Pancreas (tissue), 10 donors: ENCODE measurements at places on chromosomes 6 and 20. TPM values are rescaled to one million over a fixed set of nuclear protein-coding genes. Genes with fewer than 3 reads are reported as not detected.

EDN1 gene
- 4.1 TPM for total RNA-seq

DNA sequence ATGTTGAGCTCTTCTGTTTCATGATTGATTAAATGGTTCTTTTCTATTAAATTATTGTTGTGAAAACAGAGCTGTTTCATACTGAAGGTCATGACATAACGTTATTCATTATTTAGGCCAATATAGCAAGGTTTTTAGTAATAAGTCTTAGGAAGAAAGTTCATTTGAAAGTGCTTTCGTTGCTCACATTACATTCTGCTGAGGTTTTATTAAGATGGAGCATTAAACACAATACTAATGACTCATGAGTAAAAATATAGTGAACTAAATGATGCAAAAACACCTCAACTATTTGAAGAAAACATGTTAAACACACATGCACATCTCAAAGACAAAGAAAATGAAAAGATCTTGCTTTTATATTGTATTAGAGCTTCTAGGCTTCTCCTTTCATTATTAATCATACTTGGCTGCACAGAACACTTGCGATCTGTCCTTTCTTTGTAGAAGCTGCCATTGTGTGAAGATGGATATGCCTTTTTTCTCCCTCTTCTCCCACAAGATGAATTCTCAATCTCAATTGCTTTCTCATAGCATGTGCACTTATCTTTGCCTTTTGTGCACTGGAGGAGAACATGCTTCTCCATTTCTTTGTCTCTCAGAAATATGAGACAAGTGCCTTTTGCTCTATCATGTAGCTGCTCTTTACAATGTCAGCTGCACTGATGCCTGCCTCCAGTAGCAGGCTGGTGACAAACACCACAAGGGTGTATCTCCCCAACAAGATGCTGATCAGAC is 312.4 kb downstream of the PHF3 start:
- DNase-seq: no peak
- no peak overlapping the region for H3K4me3 ChIP-seq
- H3K4me1 ChIP-seq: no peaks in the 10 kb centered on the region
- no peaks in the 10 kb centered on the region for H3K36me3 ChIP-seq
- no peak overlapping the region for H3K27ac ChIP-seq
- H3K27me3 ChIP-seq: no peaks in the 10 kb centered on the region

- H3K4me1 ChIP-seq: no peaks in the 10 kb centered on the region
- H3K36me3 ChIP-seq: peaks cover 8% of the 10 kb centered on the region
- no peak for DNase-seq
- H3K4me3 ChIP-seq: no peak overlapping the region
- H3K27ac ChIP-seq: no peak overlapping the region
Measured at GRCh38 chr20:21390768-21391167, 6.6 kb downstream of the NKX2-4 start.

- H3K27ac ChIP-seq: no peak overlapping the region
- H3K4me3 ChIP-seq: no peak overlapping the region
- DNase-seq: no peak
- H3K27me3 ChIP-seq: no peaks in the 10 kb centered on the region
- H3K36me3 ChIP-seq: no peaks in the 10 kb centered on the region
Measured at GRCh38 chr6:47446669-47447330, 30.8 kb upstream of the CD2AP start.

MAP3K5 gene
- 19.2 TPM for total RNA-seq

MATN4 gene
- 2.2 TPM for total RNA-seq

GRCh38 chr6:6826095-6826901 is 237.8 kb downstream of the LY86 start:
- no peak for DNase-seq
- H3K27me3 ChIP-seq: no peaks in the 10 kb centered on the region
- no peak overlapping the region for H3K4me3 ChIP-seq

DNA sequence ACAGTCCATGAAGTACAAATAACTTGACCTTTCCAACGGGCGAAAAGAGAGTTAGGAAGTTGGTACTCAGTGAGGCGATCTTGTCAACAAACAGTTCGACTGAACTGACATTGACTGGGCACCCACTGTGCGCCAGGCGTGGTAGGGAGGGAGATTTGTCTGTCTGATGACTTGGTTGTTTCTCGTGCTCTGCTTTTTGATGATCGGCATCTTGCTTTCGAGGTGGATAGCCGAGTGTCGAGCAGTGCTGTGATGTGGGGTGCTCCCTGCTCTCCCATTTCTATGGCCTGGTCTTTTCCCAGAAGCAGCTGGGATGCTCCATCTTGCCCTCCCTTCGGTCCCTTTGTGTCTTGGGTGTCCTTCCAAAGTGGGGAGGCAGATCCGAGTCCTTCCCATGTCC is 30.4 kb downstream of the RPP40 start:
- no peak overlapping the region for H3K27ac ChIP-seq
- no peaks in the 10 kb centered on the region for H3K4me1 ChIP-seq
- no peak overlapping the region for H3K4me3 ChIP-seq
- no peak for DNase-seq
- H3K27me3 ChIP-seq: no peaks in the 10 kb centered on the region

LRRN4 gene
- 2.2 TPM for total RNA-seq

DNA sequence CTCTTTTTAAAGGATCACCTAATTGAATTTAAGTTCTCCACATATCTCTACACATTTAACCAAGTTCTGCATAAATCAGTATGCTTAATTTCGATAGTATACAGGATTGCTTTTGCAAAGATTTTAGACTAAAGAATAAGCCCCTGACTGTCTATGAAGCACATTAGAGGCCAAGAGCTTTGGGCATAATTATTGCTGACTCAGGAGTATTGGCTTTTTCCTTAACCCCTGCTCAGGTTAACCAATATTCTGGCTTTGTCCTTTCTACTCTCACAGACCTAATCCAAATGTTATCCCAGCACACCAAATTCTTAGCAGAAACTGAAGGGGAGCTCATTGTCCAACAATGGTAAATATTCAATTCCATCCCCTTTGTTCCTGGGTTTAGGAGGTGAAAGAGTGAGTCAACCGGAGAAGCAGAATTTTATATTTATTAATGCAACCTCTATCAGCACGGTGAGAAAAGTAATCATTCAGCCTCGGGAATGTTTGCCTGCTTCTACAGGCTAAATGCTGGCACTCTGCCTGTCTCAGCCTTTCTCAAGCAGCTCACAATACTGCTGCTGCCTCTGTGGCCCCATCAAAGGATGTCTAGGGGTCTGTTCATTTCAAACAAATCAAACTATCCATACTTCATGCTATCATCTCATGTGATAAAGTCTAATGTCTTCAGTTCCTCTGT is 125.0 kb downstream of the SIM1 start:
- H3K36me3 ChIP-seq: no peaks in the 10 kb centered on the region
- DNase-seq: no peak
- no peaks in the 10 kb centered on the region for H3K27me3 ChIP-seq

TMEM63B gene
- 19.9 TPM for total RNA-seq

NRSN1 gene
- total RNA-seq: 0.37 TPM

GRCh38 chr6:148857798-148858390 is 111.1 kb downstream of the UST start:
- peaks cover 6% of the 10 kb centered on the region for H3K4me1 ChIP-seq
- DNase-seq: no peak
- no peaks in the 10 kb centered on the region for H3K36me3 ChIP-seq
- H3K4me3 ChIP-seq: no peak overlapping the region
- H3K27me3 ChIP-seq: no peaks in the 10 kb centered on the region
- no peak overlapping the region for H3K27ac ChIP-seq

GRCh38 chr6:151627689-151628444 is 134.1 kb downstream of the CCDC170 start:
- no peaks in the 10 kb centered on the region for H3K36me3 ChIP-seq
- no peak overlapping the region for H3K4me3 ChIP-seq
- no peak for DNase-seq
- no peaks in the 10 kb centered on the region for H3K4me1 ChIP-seq
- H3K27ac ChIP-seq: no peak overlapping the region

CTAGE9 gene
- total RNA-seq: not detected

DNA sequence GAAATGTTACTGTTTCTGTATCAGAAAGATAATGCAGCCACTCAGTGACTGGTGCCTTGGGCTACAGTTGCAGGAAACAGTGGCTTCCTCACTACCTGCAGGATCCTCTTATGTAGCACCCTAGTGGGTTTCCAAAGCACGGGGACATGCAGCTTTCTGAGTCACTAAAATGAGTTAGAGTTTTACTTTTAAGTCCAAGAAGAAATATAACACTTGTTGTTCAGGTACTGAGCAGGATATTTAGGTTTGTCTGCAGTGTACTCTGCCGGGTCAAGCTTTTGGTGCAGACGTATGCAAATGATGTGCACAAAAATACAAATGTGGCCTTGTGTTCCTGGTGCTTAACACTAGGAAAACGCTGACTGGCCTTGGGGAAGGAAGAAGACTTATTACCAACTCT is 22.0 kb downstream of the ACSS1 start:
- DNase-seq: no peak
- no peak overlapping the region for H3K27ac ChIP-seq
- H3K4me1 ChIP-seq: peaks cover 78% of the 10 kb centered on the region
- no peaks in the 10 kb centered on the region for H3K36me3 ChIP-seq

SSTR4 gene
- not detected for total RNA-seq

SLCO4A1 gene
- 1.5 TPM for total RNA-seq

DNA sequence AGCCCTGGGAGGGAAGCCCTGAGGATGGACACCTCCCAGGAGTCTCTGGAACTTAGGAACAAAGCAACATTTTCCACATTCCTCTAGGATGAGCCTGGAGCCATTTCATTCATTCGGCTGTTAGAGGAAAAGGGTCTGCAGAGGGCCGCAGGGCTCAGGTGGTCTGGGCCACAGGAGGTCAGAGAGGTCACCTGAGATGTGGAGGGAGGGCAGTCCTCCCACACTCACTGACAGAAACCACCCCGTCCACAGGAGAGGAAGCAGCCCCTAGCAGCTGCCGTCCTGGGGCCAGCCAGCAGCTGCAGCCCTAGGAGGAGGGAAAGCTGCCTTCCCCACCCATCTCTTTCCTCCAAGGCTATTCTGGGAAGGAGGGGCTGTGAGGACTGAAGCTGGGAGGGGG is 207.0 kb downstream of the CDC5L start:
- no peak overlapping the region for H3K27ac ChIP-seq
- no peaks in the 10 kb centered on the region for H3K4me1 ChIP-seq
- H3K4me3 ChIP-seq: no peak overlapping the region
- no peaks in the 10 kb centered on the region for H3K36me3 ChIP-seq
- DNase-seq: no peak

DNA sequence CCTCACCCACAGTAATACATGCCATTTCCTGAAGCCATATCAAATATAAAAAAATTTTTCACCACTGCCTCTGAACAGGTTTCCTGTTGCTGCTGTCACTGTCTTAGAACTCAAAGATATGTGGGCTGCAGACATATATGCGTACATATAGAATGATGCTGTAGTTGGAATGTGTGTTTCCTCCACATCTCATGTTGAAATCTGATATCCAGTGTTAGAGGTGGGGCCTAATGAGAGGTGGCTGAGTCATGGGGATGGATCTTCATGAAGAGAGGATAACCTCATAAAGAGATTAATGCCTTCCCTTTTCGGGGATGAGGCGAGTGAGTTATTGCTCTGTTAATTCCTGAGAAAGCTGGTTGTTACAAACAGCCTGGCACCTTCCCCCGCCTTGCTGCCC is 7.7 kb upstream of the SCP2D1 start:
- DNase-seq: no peak
- H3K36me3 ChIP-seq: no peaks in the 10 kb centered on the region
- no peaks in the 10 kb centered on the region for H3K27me3 ChIP-seq
- H3K27ac ChIP-seq: no peak overlapping the region

- DNase-seq: no peak
- H3K4me3 ChIP-seq: no peak overlapping the region
- H3K36me3 ChIP-seq: no peaks in the 10 kb centered on the region
- H3K4me1 ChIP-seq: no peaks in the 10 kb centered on the region
- no peak overlapping the region for H3K27ac ChIP-seq
- H3K27me3 ChIP-seq: no peaks in the 10 kb centered on the region
Measured at GRCh38 chr6:129340983-129341382, 369.0 kb downstream of the ARHGAP18 start.

DNA sequence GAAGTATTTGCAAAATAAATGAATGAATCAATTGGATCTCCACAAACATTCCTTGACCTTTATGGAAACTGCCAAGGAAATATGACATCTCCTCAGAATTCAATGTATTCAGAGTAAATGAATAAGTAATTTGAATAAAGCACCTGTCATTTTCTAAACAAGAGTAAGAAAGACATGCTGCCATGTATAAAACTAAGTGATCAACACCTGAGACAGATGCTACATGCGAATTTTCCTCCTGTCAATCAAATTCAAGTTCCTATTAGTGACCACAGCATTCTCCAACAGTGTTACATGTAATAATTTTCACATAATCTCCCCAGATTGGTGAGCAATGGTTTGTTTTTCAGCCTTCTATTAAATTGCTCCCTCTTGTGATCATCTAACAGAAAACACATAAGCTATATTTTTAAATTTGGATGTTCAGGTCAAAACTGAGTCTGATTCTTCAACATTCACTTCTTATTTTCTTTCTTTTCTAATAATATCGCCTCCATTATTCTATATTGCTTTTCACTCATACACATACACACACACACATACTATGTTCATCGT is 163.2 kb upstream of the RNF217 start:
- H3K27ac ChIP-seq: no peak overlapping the region
- H3K4me1 ChIP-seq: no peaks in the 10 kb centered on the region
- no peak for DNase-seq

- no peaks in the 10 kb centered on the region for H3K27me3 ChIP-seq
- no peaks in the 10 kb centered on the region for H3K36me3 ChIP-seq
- no peak for DNase-seq
- peaks cover 34% of the 10 kb centered on the region for H3K4me1 ChIP-seq
- H3K27ac ChIP-seq: peak overlapping the region; percentile 74
- H3K4me3 ChIP-seq: no peak overlapping the region
Measured at GRCh38 chr20:17697171-17697570, 2.6 kb upstream of the BANF2 start.

GRCh38 chr6:3882866-3883265 is 33.7 kb downstream of the FAM50B start:
- no peak for DNase-seq
- H3K36me3 ChIP-seq: no peaks in the 10 kb centered on the region
- no peaks in the 10 kb centered on the region for H3K4me1 ChIP-seq
- no peak overlapping the region for H3K27ac ChIP-seq

DNA sequence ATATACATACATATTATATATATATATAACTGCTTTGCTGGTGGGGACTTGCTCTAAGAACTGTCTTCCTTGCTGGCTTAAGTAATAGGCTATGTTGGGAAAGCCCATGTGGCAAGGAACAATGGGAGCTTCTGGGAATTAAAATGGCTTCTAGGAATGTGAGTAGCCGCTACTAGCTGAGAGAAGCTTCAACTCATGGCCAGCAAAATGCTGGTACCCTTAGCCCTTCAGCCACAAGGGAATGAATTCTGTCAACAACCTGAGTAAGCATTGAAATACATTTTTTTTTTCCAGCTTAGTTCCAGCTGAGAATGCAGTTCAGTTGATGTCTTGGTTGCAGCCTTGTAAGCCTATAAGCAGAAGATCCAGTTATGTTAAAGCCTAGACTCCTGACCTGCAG is 911.7 kb upstream of the MAP3K7 start:
- no peak overlapping the region for H3K27ac ChIP-seq
- no peaks in the 10 kb centered on the region for H3K36me3 ChIP-seq
- no peaks in the 10 kb centered on the region for H3K27me3 ChIP-seq
- H3K4me3 ChIP-seq: no peak overlapping the region
- no peak for DNase-seq
- no peaks in the 10 kb centered on the region for H3K4me1 ChIP-seq
